ENCODE measurements at places on chromosomes 2 and 18.
A peak's percentile ranks its signal among the peaks of the same experiment; 100 is the strongest.

GRCh38 chr2:148653437-148653836 is 8.9 kb downstream of the EPC2 start:
- DNase-seq, result no peak

GRCh38 chr2:29080886-29081743 is 6.8 kb upstream of the PCARE start:
- DNase-seq, result no peak

DNA sequence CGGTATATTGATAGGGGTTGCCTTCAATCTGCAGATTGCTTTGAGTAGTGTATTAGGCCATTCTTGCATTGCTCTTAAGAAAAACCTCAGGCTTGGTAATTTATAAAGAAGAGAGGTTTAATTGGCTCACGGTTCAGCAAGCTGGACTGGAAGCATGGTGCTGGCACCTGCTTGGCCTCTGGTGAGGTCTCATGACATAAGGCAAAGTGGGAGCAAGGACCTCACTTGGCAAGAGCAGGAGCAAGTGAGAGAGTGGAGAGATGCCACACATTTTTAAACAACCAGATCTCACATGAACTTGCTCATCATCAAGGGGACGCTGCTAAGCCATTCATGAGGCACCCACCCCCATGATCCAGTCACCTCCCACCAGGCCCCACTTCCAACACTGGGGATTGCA is 4.9 kb downstream of the MAP3K2 start:
- no peak for DNase-seq

- no peak for DNase-seq
Observed at GRCh38 chr2:85244828-85245227, 83.0 kb downstream of the TGOLN2 start.

GRCh38 chr2:234880551-234881211 is 71.1 kb upstream of the SH3BP4 start:
- peak; percentile 82 for DNase-seq

- no peak for DNase-seq
Observed at GRCh38 chr2:100820523-100821254, 750 bp downstream of the NPAS2 start.

GRCh38 chr18:57188851-57189557 is 42.1 kb downstream of the BOD1L2 start:
- no peak for DNase-seq

DNA sequence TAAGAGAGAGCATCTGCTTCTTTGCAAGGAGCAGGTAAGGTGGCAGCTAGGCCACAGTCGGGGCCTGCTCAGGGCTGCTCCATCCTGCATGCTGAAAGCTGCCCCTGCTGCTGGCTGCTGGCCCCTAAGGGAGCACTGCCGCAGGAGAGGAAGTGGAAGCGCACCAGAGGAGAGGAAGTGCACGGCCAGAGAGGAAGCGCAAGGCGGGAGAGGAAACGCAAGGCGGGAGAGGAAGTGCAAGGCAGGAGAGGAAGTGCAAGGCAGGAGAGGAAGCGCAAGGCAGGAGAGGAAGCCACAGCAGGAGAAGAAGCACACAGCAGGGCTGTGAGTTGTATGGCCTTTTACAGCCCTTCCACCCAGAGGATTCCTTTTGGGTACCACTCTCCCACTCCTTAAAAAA is 539.0 kb upstream of the TNP1 start:
- no peak for DNase-seq
